ENCODE measurements at places on chromosomes 4 and X.

- DNase-seq, result no peak
These were observed 40.7 kb upstream of the MBTPS2 start for GRCh38 chrX:21798677-21799219.

DNA sequence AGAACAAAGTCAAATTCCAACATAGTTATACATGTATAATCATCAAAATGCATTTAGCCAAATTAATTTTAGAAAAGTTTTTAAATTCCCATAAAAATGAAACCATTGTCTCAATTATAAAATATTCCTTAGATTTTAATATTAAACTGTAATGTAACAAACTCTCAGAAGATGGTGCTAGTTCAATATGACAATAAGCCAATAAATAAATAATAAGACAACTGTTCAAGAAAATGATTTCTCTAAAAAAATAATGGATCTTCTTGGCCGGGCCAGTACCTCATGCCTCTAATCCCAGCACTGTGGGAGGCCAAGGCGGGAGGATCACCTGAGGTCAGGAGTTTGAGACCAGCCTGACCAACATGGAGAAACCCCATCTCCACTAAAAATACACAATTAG is 80.3 kb downstream of the RAB28 start:
- DNase-seq, result no peak

GRCh38 chr4:117515921-117516320 is 430.5 kb upstream of the TRAM1L1 start:
- no peak for DNase-seq

- no peak for DNase-seq
These were observed 4.4 kb upstream of the ADH1C start for GRCh38 chr4:99356992-99357391.

DNA sequence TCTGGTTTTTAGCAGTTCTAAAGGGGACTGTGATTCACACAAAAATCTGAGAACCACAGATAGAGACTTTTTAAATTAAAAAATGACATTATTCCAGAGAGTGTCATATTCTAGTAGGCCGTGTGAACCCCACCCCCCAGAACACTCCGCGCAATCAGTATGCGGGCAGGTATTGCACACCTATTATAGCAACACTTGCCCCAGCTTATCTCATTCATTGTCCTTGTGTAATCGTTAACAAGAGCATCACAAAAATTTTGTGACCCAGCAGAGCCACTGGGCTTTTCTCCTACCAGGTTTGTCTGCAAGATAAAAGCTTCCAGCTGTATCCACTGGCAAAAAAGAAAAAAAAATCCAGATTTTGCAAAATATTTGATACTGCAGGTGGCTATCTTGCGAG is 394.1 kb upstream of the SMIM31 start:
- no peak for DNase-seq

DNA sequence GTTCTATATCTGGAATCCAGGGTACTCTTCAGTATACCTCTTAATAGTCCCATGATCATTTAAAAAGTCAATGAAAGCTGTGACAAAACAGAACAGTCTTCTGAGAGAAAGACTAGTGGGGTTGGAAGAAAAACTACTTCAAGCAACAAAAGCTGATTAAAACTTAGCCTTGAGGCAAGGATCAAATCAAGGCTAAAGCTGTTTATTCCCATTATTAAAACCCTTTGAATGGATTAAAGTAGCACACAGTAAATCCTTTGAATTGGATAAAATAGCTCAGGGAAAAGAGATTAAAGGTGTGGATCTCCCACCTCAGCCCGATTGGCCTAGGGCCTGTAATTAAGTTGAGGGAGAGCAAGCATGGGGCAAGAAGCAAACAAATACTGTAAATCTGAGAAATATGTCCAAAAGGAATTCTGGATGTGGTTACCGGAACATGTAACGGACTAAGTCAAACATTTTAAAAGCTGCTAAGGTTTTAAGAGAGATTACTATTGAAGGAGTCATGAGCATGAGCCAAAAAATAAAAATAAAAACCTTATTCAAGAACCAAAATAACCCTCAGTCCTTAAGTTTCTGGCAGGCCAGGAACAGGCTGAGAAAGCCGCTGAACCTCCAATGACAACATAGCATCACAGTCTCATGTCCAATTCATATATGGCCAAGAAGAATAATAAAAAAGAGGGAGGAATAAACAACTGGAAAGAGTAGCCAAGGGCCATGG is 257.3 kb upstream of the NEIL3 start:
- DNase-seq, result no peak

DNA sequence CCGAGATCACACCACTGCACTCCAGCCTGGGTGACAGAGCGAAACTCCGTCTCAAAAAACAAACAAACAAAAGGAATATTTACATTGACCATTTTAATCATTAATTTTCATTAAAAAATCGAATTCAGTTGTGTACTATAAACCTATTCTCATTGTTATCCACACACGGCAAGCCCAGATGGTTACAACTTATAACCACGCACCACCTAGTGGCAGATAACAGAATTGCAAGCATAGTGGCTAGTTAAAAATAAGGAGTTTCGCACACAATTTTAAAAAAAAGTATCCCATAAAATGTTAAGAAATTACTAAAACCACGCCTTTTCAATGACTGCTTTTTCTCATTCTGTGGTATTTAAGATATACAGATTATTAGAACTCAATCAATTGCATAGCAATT is 25.4 kb downstream of the MBNL3 start:
- no peak for DNase-seq

GRCh38 chr4:7893539-7893938 is 46.1 kb downstream of the AFAP1 start:
- no peak for DNase-seq

DNA sequence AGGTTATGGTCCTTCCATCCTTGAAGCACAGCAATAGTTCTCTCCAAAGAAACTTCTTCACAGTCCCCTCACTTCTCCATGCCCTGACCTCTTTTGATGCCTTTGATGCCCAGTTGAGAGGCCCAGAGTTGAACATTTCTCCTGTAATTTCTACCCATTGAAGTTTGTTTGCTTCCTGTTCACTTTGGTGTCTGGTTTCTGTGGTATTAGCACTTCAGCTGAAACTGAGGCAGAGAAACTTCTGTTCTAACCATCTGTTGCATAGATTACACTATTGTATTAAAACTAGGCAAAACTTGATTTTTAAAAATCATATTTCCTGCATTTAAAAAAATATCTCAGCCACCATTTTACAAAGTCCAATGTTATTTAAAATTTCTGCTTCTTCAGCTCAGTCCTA is 89.8 kb upstream of the ADGRG2 start:
- DNase-seq, result no peak

DNA sequence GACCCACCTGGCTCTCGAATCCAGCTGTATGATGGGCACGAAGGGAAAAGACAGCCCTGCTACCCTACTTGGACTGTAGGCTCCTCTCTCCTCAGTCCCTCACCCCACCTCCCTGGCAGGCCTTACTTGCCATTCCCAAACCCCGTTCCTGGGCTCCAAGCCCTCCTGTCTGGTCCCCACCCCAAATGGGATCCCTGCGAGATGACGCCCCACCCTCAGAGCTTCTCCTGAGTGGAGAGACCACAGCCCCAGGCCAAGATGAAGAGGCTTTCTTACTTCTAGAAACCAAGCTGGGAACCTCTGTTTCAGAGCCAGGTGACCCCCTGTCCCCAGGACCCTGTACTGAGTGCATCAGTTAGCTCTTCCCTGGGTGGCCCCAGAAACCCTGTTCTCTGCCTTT is 4.5 kb downstream of the NALF2 start:
- no peak for DNase-seq

- no peak for DNase-seq
These were observed 47.1 kb downstream of the TEC start for GRCh38 chr4:48222491-48222890.
